ENCODE measurements at places on chromosomes 6 and 20. TPM values are rescaled to one million over a fixed set of nuclear protein-coding genes. Genes with fewer than 3 reads are reported as not detected.

- no peak for DNase-seq
These were observed 182.9 kb upstream of the ECI2 start for GRCh38 chr6:4318321-4318720.

DNA sequence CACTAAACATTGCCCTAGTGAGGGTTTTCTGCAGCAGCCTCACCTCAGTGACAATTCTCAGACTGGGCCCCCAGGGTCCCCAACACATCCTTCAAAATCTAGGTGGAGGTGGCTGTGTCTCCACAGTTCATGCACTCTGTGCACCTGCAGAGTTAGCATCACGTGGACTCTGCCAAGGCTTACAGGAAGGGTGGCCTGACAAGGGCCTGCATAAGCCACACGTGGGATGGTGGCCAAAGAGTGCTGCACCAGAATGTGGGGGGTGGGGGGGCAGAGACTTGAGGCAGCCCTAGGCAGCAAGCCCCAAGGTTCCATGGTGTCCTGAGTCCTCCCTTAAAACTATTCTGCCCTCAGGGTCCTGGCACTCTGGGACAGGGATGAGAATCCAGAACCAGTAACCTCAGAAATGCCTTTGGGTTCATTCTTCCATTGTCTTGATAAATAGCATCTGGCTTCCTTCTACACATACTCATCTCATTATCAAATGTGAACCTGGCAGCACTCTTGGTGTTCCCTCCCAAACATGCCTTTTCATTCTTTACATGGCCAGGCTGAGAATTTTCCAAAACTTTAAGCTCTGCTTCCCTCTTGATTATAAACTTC is 1.6 kb upstream of the SERPINB1 start:
- no peak for DNase-seq

- no peak for DNase-seq
These were observed 281.5 kb upstream of the QKI start for GRCh38 chr6:163133017-163133416.

- no peak for DNase-seq
These were observed 92.2 kb downstream of the CEP57L1 start for GRCh38 chr6:109187399-109188114.

DNA sequence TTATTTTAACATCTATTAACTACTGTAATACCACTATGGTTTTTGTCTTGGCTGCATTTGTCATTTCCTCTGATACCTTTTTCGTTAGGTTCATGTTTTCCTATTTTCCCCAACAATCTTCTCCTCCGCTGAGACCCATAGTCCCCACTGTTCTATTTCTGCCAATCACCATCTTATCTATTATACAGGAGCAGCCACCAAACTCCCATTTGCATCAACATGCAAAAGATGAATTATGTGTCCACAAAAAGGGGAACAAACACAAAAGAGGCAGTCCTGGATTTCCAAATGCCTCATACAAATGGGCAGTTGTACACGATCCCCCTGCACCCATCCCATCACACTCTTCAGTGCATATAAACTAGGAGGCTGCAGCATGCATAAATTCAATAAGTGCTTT is 121.7 kb upstream of the MYLIP start:
- DNase-seq, result no peak

GRCh38 chr6:79431537-79431933 is 105.7 kb downstream of the LCA5 start:
- no peak for DNase-seq

E2F1 gene
- 0.46 TPM for polyA plus RNA-seq

BMP5 gene
- polyA plus RNA-seq, result 4.1 TPM

RCAN2 gene
- 138 TPM for polyA plus RNA-seq

ZNF311 gene
- polyA plus RNA-seq, result 0.34 TPM

Measured in heart left ventricle (tissue), 16 donors.